ENCODE measurements at places on chromosomes 1 and 21. TPM values are rescaled to one million over a fixed set of nuclear protein-coding genes. Genes with fewer than 3 reads are reported as not detected.

Gene CRYAA
- not detected for total RNA-seq

DNA sequence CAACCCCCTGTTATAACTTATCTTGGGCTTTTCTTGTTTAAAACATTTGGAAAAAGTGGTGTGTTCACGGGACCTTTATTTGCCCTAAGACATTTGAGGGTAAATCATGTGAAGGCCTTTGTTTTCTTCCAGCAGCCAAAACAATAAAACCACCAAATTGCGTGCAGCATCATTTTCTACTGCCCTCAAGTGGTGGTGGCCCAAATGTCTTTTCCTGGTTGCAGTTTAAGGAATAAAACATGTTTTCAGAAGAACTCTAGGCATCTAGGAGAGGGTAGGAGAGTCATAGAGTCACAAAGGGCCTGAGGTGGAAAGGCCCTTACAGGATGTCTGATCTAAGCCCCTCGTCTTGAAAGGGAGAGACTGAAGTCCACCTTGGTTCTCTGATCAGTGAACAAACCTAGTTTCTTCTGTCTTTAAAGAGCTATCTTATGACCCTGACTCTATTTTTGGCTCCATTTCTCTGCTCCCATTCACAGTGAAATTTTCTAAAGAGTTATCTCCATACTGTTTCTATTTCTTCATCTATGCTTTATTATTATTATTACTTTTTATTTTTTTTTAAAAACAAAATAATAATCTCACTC is 16.0 kb upstream of the EPS15 start:
- no peaks in the 10 kb centered on the region for H3K27me3 ChIP-seq
- no peaks in the 10 kb centered on the region for H3K36me3 ChIP-seq
- no peaks in the 10 kb centered on the region for H3K4me1 ChIP-seq
- DNase-seq = no peak

Gene TAL1
- 4.2 TPM for total RNA-seq

Gene RGS18
- total RNA-seq = 9.9 TPM

Gene KRTAP11-1
- not detected for total RNA-seq

Gene KCNK2
- total RNA-seq = 0.20 TPM

Gene CFHR4
- total RNA-seq = not detected

Gene CAPN8
- 78.6 TPM for total RNA-seq

GRCh38 chr1:7432102-7432899 is 338.8 kb upstream of the VAMP3 start:
- H3K4me1 ChIP-seq = no peaks in the 10 kb centered on the region
- H3K4me3 ChIP-seq = no peak overlapping the region
- no peak overlapping the region for H3K27ac ChIP-seq
- no peak for DNase-seq

Gene C1orf115
- 29.2 TPM for total RNA-seq

Measured in upper lobe of left lung (tissue), 6 donors.